ENCODE measurements at places on chromosomes 12 and 14.

- DNase-seq: no peak
Observed at GRCh38 chr12:77667101-77667500, 163.6 kb upstream of the NAV3 start.

- no peak for DNase-seq
Observed at GRCh38 chr14:95136631-95137030, 20.7 kb downstream of the DICER1 start.

DNA sequence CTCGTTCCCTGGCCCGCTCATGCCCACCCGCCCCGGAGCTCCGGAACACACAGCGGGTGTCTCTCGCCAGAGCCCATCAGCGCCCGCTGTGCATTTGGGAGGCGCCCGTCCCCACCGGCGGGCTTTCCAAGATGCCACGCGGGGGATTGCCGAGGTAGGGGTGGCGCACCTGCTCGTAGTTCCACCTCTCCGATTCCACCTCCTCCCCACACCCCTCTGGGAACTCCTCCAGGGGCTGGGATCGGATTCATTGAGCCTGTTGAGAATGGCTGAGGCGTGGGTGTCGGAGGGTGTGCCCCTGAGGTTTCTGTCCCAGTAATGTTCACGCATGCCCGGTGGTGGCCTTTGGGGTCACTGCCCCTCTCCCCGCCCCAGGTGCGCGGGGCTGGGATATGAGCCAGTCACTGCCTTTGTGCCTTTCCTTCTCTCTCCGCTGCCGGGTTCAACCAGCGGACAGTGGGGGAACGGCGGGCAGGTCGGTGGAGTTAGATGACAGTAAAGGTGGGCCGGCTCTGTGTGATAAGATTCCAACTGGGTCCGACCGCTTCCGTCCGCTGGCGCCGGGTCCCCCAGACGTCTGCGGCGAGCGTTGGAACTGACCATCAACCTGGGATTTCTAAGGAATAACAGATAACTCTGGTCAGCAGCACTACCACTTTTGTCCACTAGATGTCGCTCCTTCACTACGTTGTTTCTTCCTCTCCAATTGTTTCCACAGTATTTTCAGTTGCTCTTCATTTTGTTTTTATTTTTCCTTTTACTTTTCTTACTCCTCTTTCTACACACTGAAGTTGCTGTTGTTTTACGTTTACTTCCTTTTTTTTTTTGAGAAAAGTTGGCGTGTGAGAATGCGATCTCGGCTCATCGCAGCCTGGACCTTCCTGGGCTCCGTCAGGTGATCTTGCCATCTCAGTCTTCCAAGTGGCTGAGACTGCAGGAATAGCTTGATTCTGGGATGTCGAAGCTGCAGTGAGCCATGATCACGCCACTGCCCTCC, 178.1 kb upstream of the ALG10B start:
- peak; percentile 49 for DNase-seq

DNA sequence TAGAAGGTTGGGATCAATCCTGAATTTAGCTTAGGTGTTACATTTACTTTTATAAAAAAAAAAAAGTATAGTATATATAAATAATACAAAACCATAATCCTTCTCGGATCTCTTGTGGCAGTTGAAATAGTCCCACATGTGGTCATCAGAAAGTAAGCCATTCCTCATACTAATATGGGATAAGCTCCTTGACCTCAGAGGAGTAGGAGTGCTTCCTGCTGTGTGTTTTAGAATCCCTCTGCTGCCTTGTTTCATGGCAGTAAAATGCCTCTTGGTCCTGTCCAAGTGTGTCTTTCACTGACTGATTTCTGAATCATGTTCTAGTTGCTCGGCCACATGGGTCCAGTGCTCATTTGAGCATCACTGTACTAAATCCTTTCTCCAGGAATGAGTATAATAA, 117.0 kb downstream of the NTN4 start:
- DNase-seq: no peak

- DNase-seq: peak; percentile 21
Observed at GRCh38 chr14:104106471-104106991, 21.0 kb downstream of the ASPG start.

- DNase-seq: no peak
Observed at GRCh38 chr14:66503532-66503931, 4.4 kb upstream of the GPHN start.

Measured in H9 (cell line).